ENCODE measurements at places on chromosomes 13 and 19.

DNA sequence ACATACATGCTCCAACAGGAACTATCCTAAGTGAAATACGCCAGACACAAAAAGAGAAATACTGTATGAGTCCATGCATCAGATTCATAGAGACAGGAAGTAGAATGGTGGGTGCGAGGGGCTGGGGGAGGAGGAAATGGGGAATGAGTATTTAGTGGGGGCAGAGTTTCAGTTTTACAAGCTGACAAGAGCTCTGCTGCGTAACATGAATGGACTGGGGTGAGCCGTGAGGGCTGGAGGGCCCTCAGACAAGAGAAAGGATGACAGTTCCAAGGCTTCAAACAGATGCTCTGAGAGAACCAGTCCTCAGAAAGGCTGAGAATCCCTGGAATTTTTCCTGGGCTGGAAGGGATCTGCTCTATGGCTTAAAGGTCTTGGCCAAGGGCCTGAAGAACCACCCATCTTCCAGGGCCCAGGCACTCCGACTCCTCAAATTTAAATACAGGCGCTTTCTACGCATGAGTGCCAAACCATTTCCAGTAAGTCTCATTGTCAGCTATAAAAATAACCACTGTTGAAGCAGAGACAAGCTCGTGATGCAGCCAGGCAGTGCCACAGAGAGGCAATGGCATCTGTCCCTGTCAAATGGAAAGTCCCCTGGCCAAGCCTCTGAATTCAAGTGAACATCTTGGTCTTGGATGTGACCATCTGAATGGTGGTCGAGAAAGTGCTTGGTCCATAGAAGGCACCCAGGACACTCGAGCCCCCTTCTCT, 17.5 kb downstream of the KLF2 start:
- peak; percentile 91 for DNase-seq

DNA sequence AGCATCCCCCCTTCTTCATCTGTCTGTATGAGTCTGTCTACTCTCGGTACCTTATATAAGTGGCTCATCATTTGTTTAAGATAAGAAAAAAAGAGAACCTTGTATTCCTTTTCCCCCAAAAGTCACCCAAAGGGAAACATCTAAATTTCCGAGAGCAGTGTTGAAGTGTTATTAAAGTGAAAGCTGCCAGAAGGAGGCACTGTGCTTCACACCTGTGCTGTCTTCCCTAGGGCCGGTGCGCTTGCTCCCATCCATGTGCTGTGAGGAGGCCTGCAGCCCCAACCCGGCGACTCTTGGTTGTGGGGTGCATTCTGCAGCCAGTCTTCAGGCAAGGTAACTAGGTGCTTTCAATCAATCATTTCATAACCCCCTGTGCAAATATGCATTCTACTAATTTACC, 97.5 kb downstream of the TNFRSF19 start:
- peak; percentile 4 for DNase-seq

DNA sequence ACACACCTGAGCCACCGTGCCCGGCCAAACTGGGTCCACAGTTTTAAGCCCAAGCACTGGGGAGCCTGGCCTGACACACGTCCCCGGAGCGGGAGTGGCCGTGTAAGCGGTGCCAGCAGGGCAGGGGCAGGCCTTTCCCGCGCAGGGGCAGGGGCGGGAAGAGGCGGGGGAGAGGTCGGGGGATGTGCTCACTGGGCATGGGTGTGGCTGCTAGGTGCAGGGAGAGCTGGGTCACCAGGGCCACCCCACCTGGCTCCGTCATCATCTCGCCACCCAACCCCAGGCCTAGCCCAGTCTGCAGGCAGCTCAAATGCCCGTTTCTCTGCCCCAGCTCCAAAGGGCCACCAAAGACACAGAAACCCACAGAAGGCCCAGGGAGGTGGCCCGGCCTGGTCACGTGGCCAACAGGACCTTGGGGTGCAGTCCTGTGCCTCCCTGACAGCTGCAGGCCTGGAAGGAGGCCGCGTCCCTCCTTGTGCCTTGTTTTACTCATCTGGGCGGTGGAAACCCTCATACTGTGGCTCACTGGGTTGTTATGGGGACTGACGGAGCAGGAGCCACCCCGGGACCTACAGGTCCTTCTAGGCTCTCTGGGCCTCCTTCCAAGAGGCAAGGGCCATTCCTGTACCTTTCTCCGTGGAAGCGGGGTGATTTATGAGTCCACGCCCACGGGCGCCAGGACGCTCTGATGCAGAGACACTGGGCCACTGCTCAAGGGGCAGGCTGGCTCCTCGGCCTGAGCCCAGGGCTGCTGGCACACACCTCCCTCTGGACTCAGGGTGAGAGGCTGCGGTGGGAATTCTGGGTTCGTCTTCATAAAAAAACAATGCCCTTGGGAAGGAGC, 27.7 kb downstream of the MAP2K2 start:
- no peak for DNase-seq

DNA sequence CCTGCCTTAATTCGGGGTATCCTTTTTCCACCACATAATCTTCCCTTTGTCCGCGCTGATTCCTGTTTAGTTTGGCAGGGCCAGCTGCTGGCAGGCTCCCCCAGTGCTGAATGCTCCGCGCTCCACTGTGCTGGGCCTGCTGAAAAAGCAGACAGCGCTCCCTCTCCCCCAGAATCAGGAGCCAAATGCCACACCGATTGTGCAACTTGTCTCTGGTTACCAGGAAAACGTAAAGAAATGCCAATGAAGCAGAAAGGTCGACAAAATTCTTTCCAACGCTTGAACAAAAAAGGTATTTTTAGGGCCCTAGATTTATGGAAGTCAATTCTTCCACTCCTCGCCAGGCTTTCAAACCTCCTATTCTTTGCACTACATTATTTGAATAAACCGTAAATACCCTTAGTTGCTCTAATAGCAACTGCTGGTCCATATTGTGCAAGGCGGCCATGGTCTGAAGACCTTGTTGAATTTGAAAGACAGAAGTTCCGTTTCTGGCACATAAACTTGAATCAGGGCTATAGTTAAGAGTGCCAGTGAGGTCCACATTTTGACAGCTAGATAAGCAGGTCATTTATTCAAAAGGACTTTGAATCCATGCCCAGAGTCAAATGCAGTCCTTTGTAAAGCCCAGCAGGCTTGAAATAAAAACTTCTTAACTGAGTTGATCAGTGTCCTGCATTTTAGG, 206.7 kb upstream of the RFC3 start:
- DNase-seq, result no peak

DNA sequence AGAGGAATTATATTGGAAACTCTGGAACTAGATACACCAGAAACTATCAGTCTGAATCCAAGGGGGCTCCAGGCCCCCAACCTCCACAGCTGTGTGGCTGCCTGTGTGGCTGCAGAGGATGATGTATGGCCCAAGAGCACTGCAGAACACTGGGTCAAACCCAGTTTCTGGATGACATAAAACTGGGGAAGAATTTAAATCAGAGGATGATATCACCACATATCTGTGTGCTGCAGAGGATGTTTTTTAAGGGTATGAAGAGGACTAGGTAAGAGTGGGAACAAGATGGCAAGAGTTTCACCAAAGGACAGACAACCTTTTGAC, 226.4 kb downstream of the SUCLA2 start:
- DNase-seq, result no peak

GRCh38 chr19:33395561-33396550, 22.3 kb downstream of the CEBPG start:
- DNase-seq, result no peak

DNA sequence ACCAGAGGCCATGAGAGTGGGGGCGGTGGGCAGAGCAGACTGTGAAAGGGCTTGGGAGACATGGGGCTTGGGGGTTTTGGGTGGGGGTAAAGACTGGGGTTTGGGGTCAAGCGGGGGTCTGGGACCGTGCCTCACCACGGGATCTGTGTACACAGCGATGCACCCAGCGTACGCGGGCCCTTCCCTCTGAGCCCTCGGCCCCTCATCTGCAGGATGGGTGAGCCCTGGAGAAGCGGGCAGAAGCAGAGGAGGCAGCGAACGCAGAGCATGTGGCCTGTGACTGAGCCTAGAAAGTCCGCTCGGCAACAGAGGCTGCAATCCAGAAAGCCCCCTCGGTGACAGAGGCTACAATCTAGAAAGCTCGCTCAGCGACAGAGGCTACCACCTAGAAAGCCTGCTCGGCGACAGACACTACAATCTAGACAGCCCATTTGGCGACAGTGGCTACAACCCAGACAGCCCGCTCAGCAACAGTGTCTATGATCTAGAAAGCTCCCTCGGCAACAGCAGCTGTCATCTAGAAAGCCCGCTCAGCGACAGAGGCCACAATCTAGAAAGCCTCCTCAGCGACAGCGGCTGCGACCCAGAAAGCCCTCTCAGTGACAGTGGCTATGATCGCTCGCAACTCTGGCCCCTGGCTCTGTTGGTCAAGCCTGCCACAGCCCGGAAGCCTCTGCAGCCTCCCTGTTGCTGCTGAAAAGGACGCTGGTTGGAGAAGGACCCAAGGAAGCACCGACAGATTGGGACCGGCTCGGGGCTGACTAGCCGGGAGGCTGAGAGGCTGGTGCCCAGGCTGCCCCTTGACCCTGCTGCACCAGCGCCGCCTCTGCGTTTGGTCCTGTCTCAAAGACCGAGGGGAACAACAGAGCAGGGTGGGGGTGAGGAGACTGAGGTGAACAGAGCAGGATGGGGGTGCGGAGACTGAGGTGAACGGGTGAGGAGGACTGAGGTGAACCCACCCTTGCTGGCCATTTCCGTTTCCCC, 68.6 kb downstream of the SPACA7 start:
- DNase-seq, result no peak

DNA sequence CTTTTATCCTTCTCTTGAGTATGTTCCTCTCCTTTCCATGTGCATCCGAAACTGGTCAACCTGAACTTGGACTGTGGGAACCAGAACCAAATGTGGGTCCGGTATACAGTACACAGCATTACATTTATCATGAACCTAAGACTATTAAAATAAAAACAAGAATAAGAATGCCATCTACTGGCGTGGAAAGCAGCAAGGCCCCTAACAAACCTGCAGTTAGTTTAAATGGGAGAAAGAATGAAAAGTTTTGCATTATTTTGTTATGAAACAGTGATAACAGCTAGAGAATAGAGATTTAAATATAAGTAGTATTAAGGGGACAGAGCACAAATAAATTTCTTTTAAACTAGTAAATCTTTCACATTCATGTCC, 159.5 kb downstream of the RBM26 start:
- DNase-seq, result no peak
